ENCODE measurements at places on chromosomes 11 and 22.

GRCh38 chr11:41320238-41320637 lies 139.2 kb downstream of the LRRC4C start:
- no peak for DNase-seq

GRCh38 chr11:44305470-44306051 lies 4.4 kb downstream of the ALX4 start:
- DNase-seq = no peak

GRCh38 chr11:68890490-68891231 lies 13.0 kb downstream of the MRPL21 start:
- no peak for DNase-seq

DNA sequence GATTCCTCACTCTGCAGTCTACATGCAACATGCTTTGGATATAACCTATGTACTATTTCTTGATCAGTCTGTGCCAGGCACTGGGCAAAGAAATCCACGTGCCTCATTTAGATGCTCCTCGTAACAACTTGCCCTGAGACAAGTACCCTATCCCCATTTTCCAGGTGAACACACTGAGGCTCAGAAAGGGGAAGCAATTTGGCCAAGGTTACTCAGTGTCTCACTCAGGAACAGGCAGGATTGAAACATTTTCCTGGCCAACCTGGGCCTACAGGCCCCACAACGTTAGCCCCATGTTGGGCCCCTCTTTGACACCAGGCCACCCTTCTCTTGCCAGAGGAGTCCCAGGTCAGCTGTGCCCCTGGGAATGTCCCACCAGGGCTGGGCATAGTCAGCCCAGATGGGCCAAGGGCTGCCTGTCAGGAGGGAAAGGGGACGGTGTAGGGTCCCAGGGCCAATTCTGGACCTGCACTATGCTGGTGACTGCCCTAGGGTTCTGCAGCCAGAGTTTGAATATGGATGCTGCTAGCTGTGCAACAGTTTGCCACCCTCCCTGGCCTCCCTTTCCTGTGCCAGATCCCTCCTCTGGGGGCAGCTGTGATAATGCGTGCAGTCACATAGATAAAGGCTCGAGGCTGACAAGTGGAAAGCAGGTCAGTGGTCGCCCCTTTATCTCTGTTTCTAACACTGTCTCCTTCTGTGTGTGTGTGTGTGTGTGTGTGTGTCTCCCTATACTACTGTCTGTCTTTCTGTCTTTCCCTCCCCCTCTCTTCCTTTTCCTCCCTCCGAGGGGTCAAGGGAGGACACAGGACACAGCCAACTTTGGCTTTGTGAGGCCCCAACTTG lies 10.4 kb upstream of the EMID1 start:
- DNase-seq = no peak

- no peak for DNase-seq
Observed at GRCh38 chr11:94396282-94396681, 4.9 kb downstream of the GPR83 start.

DNA sequence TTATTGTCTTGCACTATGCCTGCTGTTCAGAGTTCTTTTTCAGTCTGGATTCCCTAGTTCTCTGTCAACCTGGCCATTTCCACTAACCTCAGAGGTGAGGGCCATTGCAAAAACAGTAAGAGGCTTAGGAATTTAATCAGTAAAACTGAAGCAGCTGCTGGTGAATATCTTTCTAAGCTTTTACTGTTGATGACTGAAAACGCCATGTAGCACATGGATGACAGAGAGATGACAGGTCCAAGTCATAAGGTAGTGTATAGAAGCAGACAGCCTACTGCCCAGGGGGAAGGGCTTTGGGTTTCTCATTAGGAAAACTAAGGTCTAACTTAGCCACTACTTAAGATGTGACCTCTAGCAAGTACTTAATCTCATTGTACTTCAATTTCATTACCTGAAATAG lies 152.6 kb upstream of the DDI1 start:
- DNase-seq = no peak

- DNase-seq = no peak
Observed at GRCh38 chr11:62157603-62158002, 32.4 kb upstream of the SCGB1D1 start.

DNA sequence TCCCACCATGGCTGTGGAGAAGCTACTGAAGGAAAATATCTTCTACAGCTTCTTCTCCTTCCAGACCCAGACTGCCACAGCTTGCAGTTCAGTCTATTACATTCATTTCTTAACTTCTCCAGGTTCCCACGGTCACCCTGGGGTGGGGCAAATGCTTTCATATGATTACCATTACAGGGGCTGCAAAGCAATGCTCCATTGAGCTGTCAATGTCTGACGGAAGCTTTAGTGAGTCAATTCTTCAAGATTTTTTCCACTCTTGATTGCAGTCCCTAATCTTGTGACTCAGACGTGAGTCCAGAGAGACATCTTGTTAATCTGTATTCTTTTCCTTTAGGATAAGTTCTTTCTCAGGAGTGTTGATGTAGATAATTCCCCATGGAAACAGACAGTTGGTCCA lies 233.4 kb upstream of the DDI1 start:
- no peak for DNase-seq

GRCh38 chr11:67277231-67277961 lies 11.1 kb downstream of the GRK2 start:
- DNase-seq = peak; percentile 78

- no peak for DNase-seq
Observed at GRCh38 chr11:76241243-76242000, 35.1 kb upstream of the WNT11 start.

DNA sequence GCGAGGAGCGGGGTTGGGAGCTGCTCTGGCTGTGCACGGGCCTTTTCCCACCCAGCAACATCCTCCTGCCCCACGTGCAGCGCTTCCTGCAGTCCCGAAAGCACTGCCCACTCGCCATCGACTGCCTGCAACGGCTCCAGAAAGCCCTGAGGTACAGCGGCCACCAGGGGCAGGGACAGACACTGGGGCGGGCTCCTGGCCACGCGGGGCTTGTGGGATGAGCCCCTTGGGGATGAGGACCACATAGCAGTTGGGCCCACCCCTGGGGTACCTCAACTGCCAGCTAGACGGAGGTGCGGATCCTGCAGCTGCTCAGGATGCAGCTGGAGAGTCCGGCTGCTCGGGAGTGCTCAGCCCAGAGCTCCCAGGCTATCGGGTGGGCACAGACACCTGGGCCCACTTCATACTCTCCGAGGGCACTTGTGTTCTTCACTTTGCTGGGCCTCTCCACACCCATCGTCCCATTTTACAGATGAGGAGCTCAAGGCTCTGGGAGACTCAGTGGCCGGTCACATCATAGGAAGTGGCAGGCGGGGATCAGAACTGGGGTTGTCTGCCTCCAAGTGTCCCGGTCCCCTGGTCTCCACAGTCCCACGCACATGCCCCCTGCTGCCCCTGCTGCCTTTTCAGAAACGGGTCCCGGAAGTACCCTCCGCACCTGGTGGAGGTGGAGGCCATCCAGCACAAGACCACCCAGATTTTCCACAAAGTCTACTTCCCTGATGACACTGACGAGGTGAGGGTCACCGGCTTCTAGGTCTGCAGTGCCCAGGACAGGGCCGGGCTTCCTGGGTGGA lies 77.6 kb downstream of the MYO7A start:
- DNase-seq = no peak

- no peak for DNase-seq
Observed at GRCh38 chr11:64694821-64695365, 28.1 kb downstream of the NRXN2 start.

DNA sequence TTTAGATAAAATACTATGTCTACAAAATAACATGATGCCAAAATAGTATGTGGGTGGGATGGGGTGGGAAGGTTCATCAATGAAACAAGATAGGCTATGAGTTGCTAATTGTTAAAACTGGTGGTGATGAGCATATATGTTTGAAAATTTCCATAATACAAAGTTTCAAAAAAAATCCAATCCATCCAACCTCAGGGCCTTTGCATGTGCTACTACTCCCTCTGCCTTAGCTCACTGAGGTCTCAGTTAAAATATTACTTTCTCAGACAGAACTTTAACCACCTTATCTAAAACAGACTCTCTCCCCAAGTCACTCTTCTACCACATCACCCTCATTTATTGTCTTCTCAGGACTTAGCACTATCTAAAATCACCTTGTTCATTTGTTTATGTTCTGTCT lies 201.1 kb downstream of the TTC28 start:
- no peak for DNase-seq

DNA sequence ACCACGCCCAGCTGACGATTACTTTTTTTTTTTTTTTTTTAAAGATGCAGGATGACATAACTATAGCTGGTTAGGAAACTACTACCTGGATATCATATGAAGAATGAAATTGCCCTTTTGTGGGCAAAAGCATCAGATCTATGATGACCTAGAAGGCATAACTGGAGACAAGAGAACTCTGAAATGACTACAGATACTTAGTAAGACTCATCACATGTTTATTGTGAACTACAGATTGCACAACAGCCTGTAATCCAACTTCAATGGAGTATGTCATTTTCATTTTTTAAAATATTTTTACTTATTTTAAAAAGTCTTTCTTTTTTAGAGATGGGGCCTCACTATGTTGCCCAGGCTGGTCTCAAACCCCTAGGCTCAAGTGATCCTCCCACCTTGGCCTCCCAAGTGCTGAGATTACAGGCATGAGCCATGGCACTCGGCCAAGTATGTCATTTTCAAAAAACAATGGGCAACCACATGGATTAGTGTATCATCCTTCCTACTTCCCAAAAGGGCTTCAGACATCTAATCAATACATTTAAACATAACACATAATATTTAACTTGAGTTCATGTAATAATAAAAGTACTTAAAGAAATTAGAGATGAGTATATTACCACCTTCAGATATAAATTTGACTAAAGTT lies 3.3 kb downstream of the MTMR2 start:
- DNase-seq = no peak

- DNase-seq = no peak
Observed at GRCh38 chr11:16226245-16226644, 130.1 kb downstream of the SOX6 start.

GRCh38 chr22:20203142-20203551 lies 52.3 kb upstream of the CCDC188 start:
- no peak for DNase-seq

DNA sequence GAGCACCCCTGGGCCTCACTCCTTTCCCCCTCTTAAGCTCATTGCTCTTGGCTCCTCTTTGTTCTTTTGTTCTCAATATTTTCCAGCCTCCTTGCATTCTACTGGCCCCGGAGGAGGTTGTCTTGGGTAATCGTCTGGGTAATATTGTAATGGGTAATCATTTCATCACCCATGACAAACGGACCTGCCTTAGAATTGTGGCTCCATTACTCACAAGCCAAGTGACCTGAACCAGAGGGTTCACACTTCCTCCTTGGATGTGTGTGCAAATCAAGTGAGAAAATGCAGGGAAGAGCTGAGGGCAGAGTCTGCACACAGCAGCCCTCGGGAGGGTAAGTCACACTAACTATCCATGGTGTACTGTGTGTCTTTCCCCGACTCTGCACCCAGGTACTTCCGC lies 305.0 kb downstream of the BUD13 start:
- no peak for DNase-seq

- no peak for DNase-seq
Observed at GRCh38 chr11:61090521-61090920, 11.8 kb upstream of the CD5 start.

DNA sequence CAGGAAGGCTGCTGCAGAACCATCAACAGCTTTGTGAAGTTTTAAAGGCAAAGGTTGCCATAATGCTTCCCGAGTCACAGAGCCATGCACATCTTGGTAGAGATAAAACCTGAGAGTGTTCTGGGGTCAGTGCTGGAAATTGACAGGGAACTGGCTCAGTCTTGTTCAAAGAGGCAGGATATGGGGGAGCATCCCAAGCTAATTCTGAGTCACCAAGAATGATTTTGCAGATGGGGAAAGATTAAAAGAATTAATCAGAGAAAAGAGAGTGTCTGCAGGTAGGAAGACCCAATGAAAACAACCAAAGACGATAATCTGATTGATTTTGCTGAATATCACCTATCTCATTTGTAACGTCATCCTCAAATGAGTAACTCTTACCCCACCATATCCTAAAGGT lies 99.9 kb upstream of the CD44 start:
- DNase-seq = no peak

DNA sequence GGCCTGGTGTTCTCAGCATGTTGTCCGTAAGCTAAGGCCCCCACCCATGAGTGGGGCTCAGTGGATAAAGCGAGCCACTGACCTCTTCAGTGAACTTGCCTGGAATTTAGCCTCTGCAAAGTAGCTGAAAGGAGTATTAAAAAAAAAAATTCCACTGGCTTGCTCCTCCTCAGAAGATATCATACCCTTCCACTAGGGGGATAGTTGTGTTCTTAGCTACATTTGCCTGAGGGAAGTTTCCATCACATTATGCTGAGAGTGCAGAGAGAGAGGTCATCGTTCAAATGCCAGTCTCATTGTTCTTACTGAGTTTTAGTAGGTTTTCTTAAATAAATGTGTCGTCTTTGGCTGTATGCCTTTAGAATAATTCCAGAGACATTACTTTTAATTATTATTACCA lies 879.7 kb downstream of the JRKL start:
- DNase-seq = no peak

- DNase-seq = no peak
Observed at GRCh38 chr22:31757265-31757664, 3.4 kb downstream of the DEPDC5 start.

GRCh38 chr11:30960387-30960992 lies 374.3 kb upstream of the MPPED2 start:
- DNase-seq = no peak

DNA sequence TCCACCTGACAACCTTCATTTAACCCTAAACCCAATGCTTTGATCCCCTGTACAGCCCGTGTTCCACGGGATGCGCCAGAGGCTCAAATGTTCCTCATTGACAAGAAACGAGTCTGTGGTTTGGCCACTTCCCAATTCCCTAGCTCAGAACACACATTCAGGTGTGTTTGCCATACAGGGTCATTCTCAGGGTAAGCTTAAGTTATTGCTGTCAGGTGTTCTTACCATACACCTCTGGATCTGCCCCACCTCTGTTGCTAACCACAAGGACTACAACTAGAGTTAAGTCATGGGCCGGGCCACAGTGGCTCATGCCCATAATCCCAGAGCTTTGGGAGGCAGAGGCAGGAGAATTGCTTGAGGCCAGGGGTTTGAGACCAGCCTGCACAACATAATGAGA lies 45.6 kb upstream of the POLD3 start:
- DNase-seq = no peak

- no peak for DNase-seq
Observed at GRCh38 chr22:26780521-26780920, 123.1 kb downstream of the MIAT start.

All from T-helper 2 cell (primary cell).